Breast epithelium (tissue), 4 donors: ENCODE measurements at places on chromosomes 7 and 10. TPM values are rescaled to one million over a fixed set of nuclear protein-coding genes. Genes with fewer than 3 reads are reported as not detected.

KLF14 gene
- 0.80 TPM for total RNA-seq

GDF2 gene
- total RNA-seq, result not detected

CPA2 gene
- not detected for total RNA-seq

GRCh38 chr10:35555962-35556930 lies 48.9 kb upstream of the GJD4 start:
- no peak for DNase-seq

- no peak for DNase-seq
These were observed 239.2 kb downstream of the COBL start for GRCh38 chr7:51077316-51077986.

- DNase-seq, result no peak
These were observed 124.9 kb upstream of the HABP2 start for GRCh38 chr10:113427811-113428558.

DNA sequence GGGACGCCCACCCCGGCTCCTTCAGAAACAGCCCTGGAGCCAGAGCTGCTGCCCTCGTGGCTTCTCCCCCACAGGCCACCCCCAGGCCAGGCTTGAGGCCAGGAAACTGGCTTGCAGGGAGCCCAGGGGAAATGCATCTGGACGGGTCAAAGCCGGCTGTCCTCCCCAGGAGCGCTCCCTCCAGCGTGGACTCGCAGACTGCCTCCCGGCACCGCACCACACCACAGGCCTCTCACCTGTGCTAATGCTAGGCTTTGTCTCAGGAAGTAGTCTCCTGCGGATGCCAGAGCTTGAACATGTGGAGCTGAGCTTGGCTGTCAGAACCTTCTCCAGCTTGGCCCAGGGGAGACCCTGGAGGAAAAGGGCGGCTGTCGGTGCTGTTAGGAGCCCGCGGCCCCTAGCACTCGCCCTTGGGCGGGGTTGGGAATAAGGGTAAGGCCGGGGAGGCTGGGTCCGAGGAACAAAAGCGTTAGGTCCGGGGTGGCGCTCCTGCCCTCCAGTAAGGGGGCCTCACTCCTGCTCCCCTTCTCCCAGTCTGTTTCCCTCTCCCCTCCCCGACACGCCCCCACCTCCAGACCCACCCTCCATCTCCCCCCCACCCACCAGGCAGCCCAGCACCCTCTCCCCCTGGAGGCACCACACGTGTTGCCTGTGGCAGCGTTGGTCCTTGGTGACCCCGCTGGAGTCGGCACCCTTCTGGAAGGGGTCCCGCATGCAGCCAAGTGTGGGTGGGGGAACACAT lies 21.6 kb upstream of the DRGX start:
- no peak for DNase-seq

- DNase-seq, result no peak
These were observed 15.2 kb downstream of the CALML5 start for GRCh38 chr10:5484205-5484604.
